GM10248 (cell line): ENCODE measurements at places on chromosomes 3 and 15.
A peak's percentile ranks its signal among the peaks of the same experiment; 100 is the strongest.

DNA sequence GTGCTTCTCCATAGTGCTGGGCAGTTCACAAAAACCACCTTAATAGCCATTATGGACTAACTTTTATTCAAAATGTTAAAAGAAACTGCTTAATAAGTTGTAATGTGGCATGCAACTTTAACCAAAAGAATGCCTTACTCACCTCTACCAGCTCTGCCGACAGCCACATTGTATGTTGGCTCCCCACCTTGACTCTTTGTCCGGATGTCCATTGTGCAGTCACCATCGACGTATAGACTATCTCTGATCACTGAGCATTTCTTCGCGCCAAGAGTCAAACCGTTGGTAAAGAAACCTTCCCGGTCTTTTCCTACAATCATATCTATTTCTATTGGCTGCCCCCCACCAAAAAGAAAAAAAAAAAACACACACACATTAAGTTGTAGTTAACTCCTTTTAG, 2.5 kb downstream of the PFN2 start:
- no peak for DNase-seq

GRCh38 chr3:182909318-182910040, 70.9 kb downstream of the DCUN1D1 start:
- DNase-seq = no peak

GRCh38 chr3:46881596-46882376, 4.3 kb downstream of the PTH1R start:
- no peak for DNase-seq

- DNase-seq = no peak
Observed at GRCh38 chr3:133443649-133444422, 44.0 kb downstream of the BFSP2 start.

- peak; percentile 61 for DNase-seq
Observed at GRCh38 chr3:13500133-13500885, 20.2 kb downstream of the HDAC11 start.

- peak; percentile 99 for DNase-seq
Observed at GRCh38 chr3:128123538-128124368, at the start of gene RUVBL1. TSS of gene RUVBL1 (minus strand) at chr3:128123812. CDS start at chr3:128123724, 88 bp downstream.

DNA sequence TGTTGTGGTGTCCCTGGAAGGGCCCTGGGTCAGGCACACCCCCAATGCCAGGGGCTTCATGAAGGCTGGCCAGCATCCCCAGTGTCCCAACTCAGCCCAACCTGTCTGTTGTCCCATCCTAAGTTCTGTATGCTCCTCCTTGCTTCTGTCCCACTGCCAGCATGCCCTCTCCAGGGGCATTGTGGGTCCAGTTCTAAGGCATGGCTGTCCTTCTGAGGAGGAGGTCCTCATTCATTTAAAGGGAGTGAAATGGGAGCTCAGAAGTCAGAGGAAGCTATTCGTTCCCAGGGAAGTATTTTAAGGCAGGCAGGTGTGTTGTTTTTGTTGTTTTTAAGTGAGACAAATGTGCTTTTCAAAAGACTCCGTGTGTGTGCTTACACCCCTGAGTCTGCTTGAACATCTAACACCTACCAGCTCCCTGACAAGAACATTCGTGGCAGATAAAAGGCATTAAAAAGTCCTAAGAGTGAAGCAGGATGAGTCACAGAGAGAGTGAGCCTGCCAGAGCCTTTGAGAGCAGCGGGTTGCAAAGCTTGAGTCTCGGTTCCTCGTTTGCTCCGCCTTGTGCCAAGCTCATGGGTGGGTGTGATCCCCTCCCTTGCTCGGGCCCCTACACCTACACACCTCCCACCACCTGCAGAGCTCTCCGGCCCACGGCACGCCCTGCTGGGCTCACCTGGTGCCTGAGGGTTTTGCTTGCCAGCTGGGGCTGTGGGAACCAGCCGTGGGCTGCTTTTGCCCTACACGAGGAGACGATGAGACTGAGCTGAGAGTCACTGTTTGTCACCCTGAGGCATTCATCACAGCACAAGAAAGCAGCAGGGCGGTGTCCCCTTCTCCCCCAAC, 183.4 kb upstream of the TOPAZ1 start:
- DNase-seq = peak; percentile 79

- DNase-seq = peak; percentile 43
Observed at GRCh38 chr3:43288366-43288765, 2.0 kb downstream of the SNRK start.

- DNase-seq = no peak
Observed at GRCh38 chr3:67819447-67819846, 165.0 kb upstream of the SUCLG2 start.

DNA sequence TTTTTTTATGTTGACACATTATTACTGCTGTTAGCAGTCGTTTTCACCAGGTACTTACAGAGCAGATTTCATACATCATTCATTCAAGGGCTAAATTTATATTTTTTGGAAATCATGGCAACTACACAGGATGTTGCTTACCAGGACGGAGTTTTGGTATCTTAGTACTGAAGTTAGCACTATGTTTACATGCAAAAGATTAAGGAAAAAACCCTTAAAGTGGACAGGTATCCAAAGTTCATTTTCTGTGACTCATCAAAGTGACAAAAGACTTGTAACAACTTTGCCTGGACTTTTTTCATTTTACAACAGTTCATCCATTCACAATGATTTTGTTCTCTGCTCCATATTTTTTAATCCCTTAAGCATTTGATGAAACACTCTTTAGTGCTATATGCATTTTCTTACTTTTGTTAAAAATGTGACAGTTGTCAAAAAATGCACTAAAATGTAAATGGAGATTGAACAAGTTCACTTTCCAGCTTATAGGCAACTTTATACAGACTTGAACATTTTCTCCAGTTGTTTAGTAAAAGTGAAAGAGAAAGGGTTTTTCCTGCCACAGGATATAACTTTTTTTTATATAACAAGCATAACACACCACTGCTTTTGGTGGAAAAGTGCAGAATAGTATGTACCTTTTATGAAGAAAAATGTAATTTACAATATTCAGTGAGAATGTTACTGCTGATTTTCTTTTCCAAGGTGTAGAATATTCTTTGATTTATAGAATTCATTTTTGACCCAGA, 104.1 kb downstream of the STT3B start:
- no peak for DNase-seq

GRCh38 chr3:130758624-130759369, 12.2 kb upstream of the PIK3R4 start:
- peak; percentile 45 for DNase-seq

DNA sequence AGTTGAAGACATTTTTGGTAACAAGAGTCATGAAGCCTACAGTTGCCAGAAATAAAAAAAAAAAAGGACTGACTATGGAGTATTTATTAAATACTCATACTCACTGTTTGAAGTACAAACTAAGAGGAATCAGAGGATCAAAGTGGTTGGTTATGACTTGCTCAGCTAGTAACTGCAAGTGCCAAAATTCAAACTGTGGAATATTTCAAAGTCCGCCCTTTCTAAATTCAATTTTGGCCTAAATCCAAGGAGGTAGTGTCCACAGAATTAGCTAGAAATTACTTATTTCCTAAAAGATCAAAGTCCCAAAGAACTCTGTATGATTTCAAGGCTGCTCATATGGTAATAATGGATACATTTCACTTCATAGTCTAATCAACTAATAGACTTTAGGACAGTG, 274.5 kb downstream of the ZBTB20 start:
- no peak for DNase-seq

DNA sequence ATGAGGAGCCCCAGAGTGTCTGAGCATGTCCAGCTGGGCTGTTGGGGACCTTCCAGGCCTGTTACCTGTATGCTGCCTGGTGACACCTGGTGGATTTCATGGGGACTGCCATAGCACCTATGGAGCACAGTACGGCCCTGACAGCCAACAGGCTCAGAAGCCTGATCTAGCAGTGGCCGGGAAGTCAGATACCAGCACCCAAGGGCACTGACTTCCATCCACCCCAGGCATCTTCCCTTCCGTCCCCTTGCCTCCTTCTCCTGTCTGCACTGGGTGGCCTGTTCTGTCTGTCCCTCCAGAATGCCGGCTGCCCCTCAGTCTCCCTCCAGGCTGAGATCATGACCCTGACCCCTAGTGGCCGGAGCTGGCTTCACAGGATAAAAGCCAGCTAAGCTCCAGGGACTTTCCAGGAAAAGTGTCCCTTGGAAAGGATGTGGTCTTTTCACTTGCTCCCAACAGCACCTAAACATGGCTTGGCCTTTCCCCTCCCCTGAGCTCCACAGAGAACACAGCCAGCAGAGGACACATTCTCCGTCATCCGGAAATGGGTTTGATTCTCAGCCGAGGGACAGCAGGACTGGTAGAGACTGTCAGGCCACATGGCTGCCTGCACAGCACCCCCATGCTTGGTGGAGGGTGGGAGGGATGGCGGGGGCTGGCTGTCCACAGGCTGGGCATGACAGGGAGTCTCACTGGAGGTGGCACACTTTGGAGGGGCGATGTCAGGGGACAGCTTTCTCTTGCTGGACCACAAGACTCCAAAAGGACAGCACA, 9.5 kb downstream of the RPS17 start:
- peak; percentile 71 for DNase-seq

GRCh38 chr3:30042916-30043555, 563.4 kb upstream of the TGFBR2 start:
- DNase-seq = no peak

GRCh38 chr3:48859206-48859605, 11.5 kb upstream of the PRKAR2A start:
- DNase-seq = no peak

DNA sequence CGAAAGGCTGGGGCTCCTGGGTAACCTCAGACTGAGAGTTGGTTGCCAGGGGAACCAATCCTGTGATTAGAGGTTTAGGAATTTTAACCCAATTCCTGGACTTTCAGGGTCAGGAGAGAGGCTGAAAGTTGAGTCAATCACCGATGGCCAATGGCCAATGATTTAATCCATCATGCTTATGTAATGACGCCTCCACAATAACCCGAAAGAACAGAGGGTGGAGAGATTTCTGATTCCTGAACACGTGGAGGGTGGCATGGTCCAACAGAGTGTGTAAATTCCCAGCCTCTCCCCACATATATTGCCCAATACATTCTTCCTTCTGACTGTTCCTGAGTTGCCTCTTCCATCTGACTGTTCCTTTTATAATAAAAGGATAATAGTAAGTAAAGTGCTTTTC, 137.2 kb upstream of the CBLB start:
- no peak for DNase-seq

- DNase-seq = no peak
Observed at GRCh38 chr3:133278260-133279043, 121.4 kb upstream of the BFSP2 start.

- no peak for DNase-seq
Observed at GRCh38 chr15:48540756-48541155, 104.8 kb downstream of the FBN1 start.

DNA sequence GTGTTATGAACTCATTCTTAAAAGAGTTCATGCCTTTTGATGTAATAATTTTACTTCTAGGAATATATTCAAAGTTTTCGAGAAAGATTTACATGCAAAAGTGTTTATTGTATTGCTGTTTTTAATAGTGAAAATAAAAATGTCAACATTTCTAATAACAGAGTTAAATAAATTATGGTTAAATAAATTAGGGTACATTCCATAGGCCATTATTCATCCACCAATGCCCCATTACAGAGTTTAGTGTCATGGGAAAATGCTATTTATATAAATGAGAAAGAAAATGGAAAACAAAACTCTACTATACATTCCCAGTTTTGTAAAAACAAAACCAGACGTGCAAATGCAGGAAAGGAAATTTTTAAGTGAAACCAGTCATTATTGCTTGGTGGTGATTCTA, 538.1 kb upstream of the TBL1XR1 start:
- DNase-seq = no peak

GRCh38 chr3:154161806-154162205, 40.6 kb downstream of the ARHGEF26 start:
- DNase-seq = no peak

DNA sequence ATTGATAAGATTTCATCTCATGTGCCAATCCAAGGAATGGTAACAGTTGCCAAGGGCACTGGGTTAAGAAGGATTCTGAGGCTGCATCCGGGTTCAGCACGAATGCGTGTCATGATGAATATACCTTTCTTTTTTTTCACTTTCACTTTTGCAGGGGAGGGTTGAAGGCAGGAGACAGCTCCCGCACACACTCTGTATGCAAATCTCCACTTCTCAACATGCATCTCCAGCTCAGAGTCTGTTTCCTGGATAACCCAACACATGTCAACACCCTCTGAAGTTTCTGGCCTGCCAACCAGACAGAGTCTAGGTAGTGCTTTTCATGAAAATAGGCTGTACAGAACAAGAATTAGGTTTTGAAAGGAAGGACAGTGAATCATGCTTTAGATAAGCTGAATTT, 21.6 kb downstream of the B4GALT4 start:
- peak; percentile 48 for DNase-seq

- no peak for DNase-seq
Observed at GRCh38 chr3:160538895-160539294, 26.5 kb downstream of the KPNA4 start.

GRCh38 chr15:50304836-50305235, 39.3 kb upstream of the HDC start:
- no peak for DNase-seq

GRCh38 chr3:22659651-22660475, 543.3 kb upstream of the UBE2E2 start:
- no peak for DNase-seq

DNA sequence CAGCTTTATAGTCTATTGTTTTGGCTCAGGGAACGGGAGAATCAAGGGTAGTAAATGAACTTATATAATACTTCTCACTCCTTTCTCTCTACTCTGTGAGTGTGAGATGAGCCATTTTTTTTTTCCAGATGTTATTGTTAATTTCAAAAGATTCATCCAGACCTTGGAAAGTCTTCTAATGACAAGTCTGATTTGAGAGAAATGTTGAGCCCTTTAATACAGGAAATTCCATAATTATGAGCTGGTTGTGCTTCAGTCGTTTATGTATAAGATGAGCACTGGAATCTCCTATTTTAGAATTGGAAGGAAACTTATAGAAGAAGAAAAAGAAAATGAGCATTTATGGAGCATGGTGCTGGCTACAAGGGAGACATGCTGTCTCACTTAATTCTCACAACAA, 92.0 kb downstream of the FBN1 start:
- DNase-seq = no peak

DNA sequence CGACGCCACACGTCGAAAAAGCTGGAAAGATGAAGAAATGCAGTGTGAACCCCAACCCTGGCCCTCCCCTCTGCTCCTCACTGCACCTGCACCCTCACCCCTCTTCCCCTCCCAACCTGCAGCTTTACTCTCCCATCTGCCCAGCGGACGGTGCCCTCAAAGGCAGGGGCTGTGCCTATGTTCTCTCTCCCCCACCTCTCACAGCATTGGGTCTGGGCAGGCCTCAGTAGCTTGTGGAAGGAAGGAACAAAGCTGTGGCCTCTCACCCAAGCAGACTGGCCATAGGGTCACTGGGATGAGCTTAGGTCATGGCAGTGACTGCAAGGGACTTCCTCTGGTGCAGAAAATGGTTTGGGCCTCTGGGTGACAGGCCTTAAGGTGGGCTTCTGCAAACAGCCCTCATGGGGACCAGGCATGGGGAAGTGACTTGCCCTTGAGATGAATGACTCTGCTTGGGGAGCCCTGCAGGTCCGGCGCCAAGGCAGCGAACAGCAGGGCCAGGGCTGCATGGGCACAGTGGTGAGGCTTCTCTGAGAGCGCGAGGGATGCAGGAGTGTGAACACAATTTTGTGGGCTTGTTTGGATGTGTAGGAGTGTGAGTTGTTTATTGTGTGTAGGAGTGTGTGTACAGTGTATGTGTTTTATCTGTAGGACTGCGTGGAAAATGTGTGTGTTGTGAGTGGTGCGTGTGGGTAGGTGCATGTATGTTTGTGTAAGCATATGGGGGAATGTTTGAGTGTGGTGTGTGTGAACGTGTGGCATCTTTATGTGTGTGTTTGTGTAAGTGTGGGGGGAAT, 29.2 kb downstream of the SRPRB start:
- no peak for DNase-seq

- no peak for DNase-seq
Observed at GRCh38 chr15:33985751-33986150, 17.5 kb downstream of the CHRM5 start.
